ENCODE measurements at places on chromosomes 1 and 21.

DNA sequence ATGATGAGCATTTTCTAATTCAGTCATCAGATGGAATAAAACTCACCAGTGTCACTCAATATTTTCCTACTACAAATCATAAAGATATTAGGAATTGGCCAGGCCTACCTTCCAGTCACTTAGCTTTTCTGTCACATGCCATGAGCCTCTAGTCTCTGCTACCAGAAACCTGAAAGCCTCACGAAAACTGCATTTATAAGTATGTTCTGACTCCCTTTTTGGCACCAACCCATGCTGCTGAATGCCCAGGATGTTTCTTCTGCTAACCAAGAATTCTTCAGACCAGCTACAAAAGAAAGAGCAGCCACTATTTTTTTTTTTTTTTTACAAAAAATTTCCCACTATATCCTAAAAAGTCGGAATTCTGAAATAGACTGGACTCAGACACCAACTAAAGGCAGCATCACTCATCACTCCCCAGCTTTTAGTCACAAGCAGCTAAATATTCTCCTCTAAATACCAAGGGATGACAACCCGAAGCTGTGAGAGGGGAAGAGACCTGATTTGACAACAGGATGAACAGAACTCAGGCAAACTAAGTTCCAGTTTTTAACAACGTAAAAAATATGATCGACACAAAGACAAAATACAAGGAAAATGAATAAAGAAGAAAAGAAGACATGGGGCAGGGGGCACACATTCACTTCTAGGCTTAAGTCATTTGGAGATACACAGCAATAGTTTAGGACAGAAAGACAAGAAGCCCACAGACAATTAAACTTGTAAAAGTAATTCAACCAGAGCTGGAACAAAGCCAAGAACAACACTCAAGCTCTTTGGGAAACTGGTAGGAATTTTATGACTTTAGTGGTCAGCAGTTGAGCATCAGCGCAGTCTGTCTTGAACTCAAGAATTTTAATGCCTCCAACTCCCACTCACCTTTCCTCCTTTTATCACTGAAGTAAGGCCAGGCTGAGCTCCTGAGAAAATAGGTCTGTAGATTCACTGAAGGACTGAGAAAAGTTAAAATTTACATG, 1.7 kb downstream of the DCAF8 start:
- no peak for DNase-seq

- DNase-seq: no peak
Measured at GRCh38 chr1:116374353-116375147, 1.5 kb downstream of the ATP1A1 start.

GRCh38 chr21:20720623-20721022, 277.6 kb upstream of the NCAM2 start:
- DNase-seq: no peak

DNA sequence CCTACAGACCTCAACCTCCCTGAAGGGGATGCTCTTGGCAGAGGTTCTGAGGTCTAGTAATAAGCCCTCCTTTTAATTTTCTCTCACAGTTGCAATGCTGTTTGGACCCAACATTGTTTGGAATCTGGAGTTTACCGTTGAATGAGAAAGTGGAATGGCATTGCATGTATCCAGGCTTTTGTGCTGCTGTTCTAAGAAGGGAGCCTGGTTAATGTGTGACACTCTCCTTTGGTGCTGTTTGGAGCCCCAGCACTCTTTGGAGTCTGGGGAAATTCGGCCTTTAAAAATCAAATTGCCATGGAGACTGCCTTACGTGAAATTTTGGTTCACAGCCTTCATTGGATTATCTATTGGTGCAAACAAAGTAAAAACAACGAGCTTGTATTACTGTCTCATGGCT, 23.7 kb upstream of the TMEM61 start:
- no peak for DNase-seq

Data from esophagus squamous epithelium (tissue), 5 donors.